ENCODE measurements at places on chromosomes 3 and 15.

DNA sequence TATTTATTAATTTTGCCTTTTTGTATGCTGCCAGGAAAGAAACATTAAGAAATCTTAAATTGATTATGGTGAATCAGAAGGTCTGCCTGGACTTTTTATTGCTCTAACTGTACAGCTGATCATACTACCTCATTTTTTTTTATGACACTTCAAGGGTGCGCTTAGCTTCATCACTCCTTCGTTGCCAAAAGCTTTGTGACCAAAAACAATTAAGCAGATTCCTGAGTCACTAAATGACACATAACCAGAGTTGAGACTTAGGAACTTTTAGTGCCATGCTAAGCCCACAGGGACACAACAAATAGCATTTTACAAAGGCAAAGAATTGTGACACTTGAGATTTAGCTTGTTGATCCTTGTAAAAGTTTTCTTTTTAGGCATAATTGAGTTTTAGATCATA lies 4.9 kb downstream of the ADIPOQ start:
- no peak for DNase-seq

- no peak for DNase-seq
These were observed 85.6 kb downstream of the NEDD4 start for GRCh38 chr15:55907797-55908196.

GRCh38 chr15:65406424-65407000 lies 16.2 kb downstream of the IGDCC4 start:
- no peak for DNase-seq

- peak; percentile 20 for DNase-seq
These were observed 11.1 kb downstream of the LRCH3 start for GRCh38 chr3:197801891-197802778.

DNA sequence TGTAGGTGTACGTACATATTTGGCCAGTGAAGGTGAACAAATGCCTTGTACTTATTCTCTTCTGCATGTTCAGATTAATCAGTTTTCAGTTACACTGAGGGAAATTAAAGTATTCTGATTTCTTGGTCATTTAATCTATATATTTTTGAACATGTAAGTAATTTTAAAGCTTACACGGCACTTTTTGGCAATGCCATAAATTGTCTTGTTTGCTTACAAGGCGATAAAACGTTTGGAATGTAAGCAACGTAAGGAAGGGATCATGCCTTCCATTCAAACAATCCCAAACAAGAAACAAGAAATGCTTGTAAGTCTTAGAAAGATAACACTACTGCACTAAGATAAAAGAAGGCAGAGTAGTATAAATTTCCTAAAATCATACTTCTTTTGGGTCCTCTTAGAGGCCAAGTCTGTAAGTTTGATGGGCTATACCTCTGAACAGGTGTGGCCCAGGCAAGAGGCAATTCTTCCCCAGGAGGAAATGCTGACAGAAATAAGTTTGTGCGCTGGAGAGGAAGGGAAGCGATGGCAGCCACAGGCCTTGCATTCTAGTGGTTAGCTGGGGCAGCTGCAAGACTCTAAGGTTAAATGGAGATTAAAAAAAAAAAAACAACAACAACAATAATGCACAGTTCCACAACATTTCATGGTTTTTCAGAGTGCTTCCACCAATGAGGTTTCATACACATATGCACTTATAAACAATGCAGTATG lies 73.8 kb downstream of the GOLIM4 start:
- DNase-seq, result no peak

DNA sequence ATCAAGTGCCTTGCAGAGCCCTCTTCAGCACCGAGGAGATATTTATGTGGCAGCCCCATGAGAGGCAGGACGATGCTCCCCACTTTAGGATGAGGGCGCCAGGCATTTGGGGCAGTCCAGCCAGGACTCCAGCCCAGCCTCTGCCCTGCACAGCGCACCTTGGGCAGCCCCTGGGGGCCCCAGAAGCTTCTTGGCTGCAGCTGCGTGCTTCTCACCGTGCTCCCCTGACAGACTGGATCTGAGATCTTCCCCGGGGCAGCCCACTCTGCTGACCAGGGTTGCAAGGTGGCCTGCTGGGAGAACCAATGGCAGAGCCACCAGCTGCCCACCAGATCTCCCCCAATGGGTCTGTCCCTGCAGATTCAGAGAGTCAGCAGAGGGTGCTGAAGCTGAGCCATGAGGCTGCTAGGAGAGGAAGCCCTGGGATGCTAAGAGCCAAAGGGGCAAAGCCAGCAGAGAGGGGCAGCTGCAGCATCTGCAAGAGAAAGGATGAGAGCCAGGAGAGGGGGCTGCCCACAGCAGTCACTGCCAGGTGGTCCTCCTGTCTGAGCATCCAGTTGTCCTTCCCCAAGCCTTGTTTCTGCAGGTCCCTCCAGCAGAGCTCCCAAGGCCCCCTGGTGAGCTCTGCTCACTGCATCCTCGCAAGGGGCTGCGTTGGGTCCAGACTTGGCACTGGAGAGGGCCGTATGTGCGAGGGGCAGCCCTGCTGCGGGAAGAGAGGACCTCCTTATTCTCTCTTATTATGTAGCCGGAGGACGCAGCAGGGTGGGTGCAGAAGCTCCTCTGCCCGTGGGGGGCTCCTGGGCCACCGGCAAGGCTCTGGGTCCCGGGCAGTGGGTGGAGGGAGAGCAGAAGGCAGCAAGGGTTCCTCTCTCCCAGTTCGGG lies 14.7 kb upstream of the KLF13 start:
- no peak for DNase-seq

GRCh38 chr3:27719314-27720003 lies 2.7 kb downstream of the EOMES start:
- DNase-seq, result no peak

DNA sequence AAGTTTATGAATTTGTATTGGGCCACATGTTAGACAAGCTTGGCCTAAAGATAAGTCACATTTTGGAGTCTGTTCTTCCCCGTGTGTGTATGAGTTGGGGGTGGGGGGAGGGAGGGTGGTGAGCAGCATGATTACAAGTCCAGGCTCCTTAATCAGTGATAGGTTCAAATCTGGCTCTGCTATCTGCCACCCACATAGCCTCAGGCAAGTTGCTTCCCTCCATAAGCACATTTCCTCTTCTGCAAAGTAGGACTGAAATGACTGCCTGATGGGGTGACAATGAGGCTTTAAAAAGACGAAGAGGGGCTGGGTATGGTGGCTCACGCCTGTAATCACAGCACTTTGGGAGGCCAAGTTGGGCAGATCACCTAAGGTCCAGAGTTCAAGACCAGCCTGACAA lies 1.1 kb upstream of the SPATA12 start:
- no peak for DNase-seq

GRCh38 chr3:181710345-181711291 lies 1.1 kb upstream of the SOX2 start:
- DNase-seq, result no peak

DNA sequence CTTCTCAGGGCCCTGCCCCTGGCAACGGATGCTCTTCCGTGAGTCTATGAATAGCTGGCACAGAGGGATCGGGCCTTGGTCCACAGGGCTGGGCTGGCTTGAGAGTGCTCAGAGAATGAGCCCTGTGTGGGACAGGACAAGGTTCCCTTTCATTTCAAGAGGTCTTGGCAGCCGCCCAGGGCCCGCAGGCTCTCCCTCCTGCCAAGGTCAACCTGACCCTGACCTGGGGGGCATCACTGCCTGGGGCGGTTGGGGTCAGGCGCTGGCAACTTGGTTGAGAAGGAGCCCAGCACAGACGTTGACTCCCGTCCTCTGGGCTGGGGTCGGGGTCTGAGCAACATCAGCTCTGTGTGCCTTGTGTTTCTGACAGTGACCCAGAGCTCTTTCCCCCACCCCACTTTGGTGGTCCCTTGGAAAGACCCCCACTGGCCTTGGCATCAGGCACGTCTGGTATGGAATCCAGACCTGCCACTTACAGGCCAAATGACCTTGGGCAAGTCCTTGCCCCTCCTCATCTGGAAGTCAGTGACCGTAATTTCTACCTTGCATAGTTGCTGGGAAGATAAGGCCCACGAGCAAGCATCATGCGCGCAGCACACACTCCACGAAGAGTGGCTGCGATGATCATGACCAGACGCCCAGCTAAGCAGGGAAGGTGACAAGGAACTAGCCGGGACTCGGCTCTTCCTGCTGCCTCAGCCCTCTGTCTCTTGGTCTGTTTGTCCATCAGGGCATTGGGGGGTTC lies 36.4 kb downstream of the EPHB3 start:
- DNase-seq, result no peak

DNA sequence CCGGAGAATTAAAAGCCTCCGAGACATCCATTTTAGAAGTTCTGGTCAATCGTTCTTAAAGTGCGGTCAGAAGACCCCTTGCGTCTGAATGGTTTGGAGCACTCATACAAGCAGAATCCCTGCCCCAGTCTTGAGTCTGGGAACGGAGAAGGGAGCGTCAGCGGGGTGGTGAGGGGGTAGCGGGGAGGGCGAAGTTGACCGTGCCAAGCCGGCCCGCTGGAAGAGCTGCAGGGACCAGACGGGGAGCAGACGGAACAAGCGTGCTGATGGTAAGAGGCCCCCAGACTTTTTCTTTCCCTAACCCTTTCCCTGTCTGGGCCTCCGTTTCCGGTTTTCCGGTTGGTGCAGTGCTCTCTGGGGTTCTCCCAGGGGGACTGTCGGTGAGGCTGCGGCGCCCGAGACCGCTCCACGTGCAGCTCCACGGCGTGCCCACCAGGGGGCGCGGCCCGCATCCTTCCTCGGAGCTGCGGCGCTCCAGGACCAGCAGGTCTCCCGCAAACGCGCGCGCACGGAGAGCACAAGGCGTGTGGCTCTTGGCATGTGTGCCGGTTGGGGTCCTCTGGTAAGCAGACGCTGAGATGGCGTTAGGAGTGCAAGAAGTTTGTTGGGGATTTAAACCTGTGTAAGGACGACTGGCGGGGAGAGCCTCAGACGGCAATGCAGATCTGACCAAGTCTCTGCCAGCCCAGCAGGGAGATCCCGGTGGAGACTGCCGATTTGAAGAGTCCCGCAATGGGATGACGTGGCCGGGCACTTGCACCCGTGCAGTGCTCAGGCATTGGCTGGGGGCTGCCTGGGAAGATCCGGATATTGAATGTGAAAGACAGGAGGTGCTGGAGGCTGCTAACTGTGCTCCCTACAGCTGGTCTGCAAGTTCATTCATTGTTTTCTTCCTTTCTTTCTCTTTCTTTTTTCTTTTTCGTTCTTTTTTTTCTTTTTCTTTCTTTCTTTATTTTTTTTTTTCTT lies 19.2 kb upstream of the CORO2B start:
- DNase-seq, result peak; percentile 68

DNA sequence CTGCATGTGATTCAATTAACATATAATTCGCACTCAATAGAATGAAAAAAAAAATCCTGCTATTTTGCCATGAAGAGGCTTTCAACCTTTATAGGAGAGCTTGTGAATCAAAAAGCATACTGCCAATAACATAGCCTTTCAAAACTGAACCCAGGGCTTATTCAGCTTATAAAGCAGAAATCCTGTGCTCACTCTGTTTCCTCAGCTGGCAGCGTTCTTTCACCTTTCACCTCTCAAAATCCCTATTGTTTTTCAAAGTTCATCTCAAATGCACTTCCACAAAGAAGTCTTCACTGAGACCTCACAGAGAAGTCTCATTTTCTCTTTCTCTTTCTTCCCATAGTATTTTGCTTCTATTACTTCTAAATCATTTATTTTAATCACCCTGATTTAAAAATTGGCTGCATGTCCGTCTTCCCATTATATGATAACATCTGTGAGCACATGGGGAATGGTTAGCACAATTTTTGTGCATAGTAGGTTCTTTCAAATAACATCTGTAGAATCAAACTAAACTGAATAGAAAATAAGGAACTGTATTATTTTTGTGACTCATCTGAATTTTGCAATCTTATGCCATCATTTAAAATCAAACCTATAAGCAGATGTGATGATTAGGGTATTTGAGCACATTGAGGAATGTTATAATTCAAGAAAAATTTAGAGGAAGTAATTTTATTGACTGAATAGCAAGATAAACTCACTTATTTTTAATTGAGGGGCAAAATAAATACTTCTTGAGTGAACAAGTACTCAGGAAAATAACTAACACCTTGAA lies 373.4 kb downstream of the NLGN1 start:
- DNase-seq, result no peak

GRCh38 chr15:98358971-98359370 lies 289.4 kb upstream of the IGF1R start:
- no peak for DNase-seq

GRCh38 chr3:48738926-48739616 lies 22.1 kb upstream of the IP6K2 start:
- DNase-seq, result no peak

- DNase-seq, result no peak
These were observed 7.3 kb downstream of the TBC1D2B start for GRCh38 chr15:78070049-78070700.

- DNase-seq, result no peak
These were observed 2.3 kb upstream of the GRM2 start for GRCh38 chr3:51704511-51704950.

- no peak for DNase-seq
These were observed 44.0 kb downstream of the BFSP2 start for GRCh38 chr3:133443649-133444422.

DNA sequence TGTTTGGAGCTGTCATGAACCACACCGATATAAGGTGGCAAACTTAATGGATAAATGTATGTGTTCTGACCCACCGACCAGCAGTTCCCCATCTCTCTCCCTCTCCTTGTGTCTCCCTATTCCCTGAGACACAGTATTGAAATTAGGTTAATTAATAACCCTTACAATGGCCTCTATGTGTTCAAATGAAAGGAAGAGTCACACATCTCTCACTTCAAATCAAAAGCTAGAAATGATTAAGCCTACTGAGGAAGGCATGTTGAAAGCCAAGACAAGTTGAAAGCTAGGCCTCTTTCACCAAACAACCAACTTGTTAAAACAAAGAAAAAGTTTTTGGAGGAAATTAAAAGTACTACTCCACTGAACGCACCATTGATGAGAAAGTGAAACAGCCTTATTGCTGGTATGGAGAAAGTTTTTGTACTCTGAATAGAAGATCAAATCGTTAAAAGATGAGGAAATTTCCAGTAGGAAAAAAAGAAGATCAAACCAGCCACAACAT lies 15.0 kb downstream of the ATR start:
- DNase-seq, result no peak

- DNase-seq, result no peak
These were observed 57.4 kb downstream of the UMPS start for GRCh38 chr3:124787476-124788195.

DNA sequence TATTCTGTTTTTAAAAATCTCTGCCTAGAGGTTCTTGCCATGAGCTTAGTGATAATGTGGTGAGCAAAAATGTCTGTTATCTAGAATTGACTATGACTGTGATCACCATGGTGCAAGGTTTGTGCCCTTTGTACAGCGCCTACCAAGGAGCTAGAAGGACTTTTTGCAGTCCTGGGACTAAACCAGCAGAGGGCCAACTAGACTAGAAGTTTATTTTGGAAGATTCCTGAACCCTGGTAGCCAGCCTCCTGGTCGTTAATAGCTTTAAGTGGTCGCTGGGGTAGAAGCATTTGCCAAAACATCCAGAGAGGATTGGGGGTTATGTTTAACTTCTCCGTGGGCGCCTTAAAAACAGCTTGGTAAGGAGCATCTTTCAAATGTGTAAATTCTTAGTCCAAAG lies 7.8 kb downstream of the SCG5 start:
- DNase-seq, result no peak

DNA sequence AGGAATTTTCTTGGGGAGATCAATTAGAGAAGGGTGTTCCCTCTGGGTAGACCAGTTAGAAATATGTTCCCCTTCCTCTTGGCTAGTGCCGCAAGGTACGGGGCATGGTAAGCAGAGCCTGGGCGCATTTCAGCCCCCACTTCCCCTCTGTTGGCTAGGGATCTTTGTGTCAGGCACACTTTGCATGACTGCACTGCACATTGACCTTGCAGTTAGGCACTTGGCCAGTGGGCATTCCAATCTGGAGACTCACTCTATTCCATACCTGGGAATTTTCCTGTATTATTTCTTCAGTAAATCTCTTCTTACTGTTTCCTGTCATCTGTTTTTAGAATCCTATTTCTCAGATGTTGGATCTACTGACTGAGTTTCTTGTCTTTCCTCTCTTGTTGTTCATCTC lies 30.0 kb upstream of the CACNA1D start:
- DNase-seq, result no peak

All from activated CD4-positive, alpha-beta T cell treated with anti-CD3 and anti-CD28 coated beads, Interleukin-2, amount 50 U/mL, for 1 hour (primary cell).